ENCODE measurements at places on chromosomes 16 and 17. TPM values are rescaled to one million over a fixed set of nuclear protein-coding genes. Genes with fewer than 3 reads are reported as not detected.

The HYDIN gene
- total RNA-seq = 0.96 TPM

The NCBP3 gene
- 25.9 TPM for total RNA-seq

The ANKS4B gene
- not detected for total RNA-seq

DNA sequence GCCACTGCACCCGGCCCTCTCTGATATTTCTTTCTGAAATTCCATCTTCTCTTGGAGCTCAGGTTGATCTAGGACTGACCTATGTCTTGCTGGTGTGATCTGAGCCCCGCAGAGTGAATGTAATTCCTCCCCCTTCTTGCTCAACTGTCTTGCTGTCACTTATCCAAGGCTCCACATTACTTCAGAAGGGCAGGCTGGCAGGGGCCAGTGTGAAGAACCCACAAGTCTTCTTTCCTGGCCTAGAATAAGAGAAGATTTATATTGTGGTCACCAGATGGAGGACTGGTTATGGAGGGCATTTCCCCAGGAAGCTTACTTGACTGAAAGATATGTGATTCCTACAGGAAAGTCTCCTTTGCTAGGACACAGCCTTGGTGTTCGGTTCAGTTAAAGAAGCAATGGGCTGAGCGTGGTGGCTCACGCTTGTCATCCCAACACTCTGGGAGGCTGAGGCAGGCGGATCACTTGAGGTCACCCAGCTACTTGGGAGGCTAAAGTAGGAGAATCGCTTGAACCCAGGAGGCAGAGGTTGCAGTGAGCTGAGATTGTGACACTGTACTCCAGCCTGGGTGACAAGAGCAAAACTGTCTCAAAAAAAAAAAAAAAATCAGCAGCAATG, 13.4 kb downstream of the ITGAL start:
- no peak overlapping the region for H3K4me3 ChIP-seq
- no peak overlapping the region for H3K27ac ChIP-seq
- no peak for DNase-seq
- no peaks in the 10 kb centered on the region for H3K27me3 ChIP-seq

- no peak overlapping the region for H3K4me3 ChIP-seq
- no peaks in the 10 kb centered on the region for H3K36me3 ChIP-seq
- DNase-seq = no peak
- H3K27me3 ChIP-seq = no peaks in the 10 kb centered on the region
- H3K4me1 ChIP-seq = no peaks in the 10 kb centered on the region
Measured at GRCh38 chr16:74046524-74046923, 250.1 kb upstream of the PSMD7 start.

DNA sequence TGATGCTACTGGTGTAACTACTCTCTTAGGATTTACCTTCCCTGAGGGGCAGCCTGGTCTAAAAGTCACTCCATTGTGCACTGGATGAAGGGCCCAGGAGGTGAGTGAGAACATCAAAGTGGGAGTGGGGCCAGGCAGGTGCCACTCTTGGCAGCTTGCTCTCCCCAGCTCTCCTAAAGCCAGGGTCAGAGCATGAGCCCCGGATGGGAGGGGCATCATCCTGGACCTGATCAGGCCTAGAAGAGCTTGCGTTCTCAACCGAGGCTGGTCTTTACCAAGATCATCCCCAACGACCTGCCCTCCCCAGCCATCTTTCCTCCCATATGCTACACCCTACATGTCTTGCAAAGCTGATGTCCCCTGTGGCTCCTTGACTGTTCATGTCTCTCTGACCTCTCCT, 87.1 kb downstream of the AIPL1 start:
- H3K36me3 ChIP-seq = no peaks in the 10 kb centered on the region
- H3K4me3 ChIP-seq = no peak overlapping the region
- H3K27ac ChIP-seq = no peak overlapping the region
- peaks cover 7% of the 10 kb centered on the region for H3K27me3 ChIP-seq
- DNase-seq = no peak

- DNase-seq = no peak
- no peaks in the 10 kb centered on the region for H3K36me3 ChIP-seq
- H3K4me1 ChIP-seq = no peaks in the 10 kb centered on the region
- H3K27me3 ChIP-seq = no peaks in the 10 kb centered on the region
- H3K27ac ChIP-seq = no peak overlapping the region
- H3K4me3 ChIP-seq = no peak overlapping the region
Measured at GRCh38 chr16:79054211-79054984, 546.1 kb downstream of the MAF start.
